ENCODE measurements at places on chromosomes 13 and 19. TPM values are rescaled to one million over a fixed set of nuclear protein-coding genes. Genes with fewer than 3 reads are reported as not detected.

The ADGRE3 gene
- not detected for total RNA-seq

The MEIOSIN gene
- total RNA-seq, result not detected

DNA sequence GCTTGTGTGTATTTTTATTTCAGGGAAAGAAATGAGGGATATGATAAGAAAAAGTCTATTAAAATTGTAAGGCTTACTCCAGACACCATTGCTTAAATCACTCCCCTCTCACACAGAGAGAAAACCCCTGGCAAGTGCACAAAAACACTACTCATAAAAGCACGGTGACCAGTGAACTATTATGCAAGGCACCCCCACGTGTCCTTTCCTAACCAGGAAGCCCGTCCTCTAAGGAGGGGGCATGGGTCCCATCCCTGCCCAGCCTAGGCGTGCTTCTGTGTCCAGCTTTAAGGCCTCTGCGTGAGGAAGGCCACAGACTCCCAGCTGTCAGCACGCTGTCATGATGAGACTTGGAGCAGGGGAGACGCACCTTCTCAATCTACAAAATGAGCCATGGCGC lies 83.5 kb downstream of the SLC7A1 start:
- no peak overlapping the region for H3K27ac ChIP-seq
- H3K4me3 ChIP-seq, result no peak overlapping the region
- DNase-seq, result peak; percentile 19
- no peaks in the 10 kb centered on the region for H3K36me3 ChIP-seq
- H3K27me3 ChIP-seq, result no peaks in the 10 kb centered on the region

DNA sequence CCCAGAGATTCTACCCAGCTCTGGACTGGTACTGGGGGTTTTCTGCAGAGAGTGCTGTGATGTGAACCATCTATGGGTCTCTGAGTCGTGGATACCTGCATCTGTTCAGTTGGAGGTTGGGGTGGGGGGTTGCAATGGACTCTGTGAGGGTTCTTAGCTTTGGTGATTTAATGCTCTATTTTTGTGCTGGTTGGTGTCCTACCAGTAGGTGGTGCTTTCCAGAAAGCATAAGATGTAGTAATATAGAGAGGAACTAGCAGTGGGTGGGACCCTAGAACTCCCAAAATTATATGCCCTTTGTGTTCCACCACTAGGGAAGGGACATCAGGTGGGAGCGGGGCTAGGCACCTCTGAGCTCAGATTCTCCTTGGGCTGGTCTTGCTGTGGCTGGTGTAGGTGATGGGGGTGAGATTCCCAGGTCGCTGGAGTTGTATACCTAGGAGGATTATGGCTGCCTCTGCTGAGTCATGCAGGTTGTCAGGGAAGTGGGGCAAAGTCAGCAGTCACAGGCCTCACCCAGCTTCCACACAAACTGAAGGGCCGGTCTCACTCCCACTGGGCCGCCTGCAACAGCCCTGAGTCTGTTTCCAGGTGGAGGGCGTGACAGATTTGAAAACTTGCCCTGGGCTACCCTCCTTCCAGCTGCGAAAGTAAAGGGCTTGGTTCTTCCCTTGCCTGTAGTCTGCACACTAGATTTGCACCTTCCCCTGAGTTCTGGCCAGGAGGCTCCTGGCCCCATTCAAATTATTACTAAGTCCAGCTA lies 573.0 kb upstream of the SLITRK1 start:
- H3K4me3 ChIP-seq, result no peak overlapping the region
- no peaks in the 10 kb centered on the region for H3K4me1 ChIP-seq

DNA sequence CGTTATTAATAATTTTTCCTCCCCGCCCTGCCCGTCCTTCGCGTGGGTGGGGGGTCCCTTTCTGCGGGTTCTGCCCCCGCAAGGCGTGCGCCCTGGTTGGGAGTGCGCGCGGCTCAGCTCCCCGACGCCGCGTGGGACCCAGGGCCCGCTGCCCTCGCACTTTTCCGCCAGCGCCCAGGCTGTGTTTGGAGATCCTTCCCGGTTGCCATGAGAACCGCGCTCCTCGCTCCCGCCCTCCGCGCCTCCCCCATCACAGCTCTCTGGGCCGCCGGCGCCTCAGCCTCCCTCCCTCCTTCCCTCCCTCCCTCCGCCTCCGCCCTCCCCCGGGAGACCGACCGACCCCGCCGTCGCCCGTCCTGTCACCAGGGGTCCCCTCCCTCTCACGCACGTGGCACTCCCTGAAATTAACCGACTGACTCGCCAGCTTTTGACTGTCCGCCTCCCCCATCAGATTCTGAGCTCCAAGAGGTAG lies 2.4 kb upstream of the SSBP4 start:
- H3K27ac ChIP-seq, result peak overlapping the region; percentile 12
- H3K36me3 ChIP-seq, result no peaks in the 10 kb centered on the region
- H3K4me1 ChIP-seq, result peaks cover 53% of the 10 kb centered on the region
- peak; percentile 83 for DNase-seq
- no peak overlapping the region for H3K4me3 ChIP-seq

- H3K36me3 ChIP-seq, result no peaks in the 10 kb centered on the region
- no peak for DNase-seq
- no peaks in the 10 kb centered on the region for H3K4me1 ChIP-seq
- H3K4me3 ChIP-seq, result no peak overlapping the region
- no peaks in the 10 kb centered on the region for H3K27me3 ChIP-seq
- H3K27ac ChIP-seq, result no peak overlapping the region
These were observed 41.9 kb downstream of the CARS2 start for GRCh38 chr13:110664041-110664440.

All from body of pancreas (tissue), 4 donors.